Suppressor macrophage (primary cell): ENCODE measurements at places on chromosomes 2 and 18.

DNA sequence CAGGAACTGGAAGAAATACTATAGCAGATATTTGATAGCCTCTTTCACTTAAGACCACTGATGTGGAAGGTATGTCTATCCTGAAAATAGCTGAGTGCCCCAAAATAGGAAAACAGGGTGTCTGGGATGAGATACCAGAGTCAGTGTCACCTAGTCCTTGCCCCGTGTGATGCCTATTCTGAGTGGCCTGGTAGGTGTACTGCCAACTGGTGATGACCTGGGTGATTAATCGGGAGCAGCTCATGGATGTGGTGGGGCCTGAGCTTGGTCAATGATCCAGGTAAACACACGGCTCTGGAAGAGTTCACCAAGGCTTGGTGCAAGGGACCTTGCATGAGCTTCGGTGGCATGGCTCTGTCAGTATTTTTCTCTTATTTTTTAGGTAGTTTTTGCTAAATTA is 95.2 kb downstream of the TANC1 start:
- no peak for DNase-seq

DNA sequence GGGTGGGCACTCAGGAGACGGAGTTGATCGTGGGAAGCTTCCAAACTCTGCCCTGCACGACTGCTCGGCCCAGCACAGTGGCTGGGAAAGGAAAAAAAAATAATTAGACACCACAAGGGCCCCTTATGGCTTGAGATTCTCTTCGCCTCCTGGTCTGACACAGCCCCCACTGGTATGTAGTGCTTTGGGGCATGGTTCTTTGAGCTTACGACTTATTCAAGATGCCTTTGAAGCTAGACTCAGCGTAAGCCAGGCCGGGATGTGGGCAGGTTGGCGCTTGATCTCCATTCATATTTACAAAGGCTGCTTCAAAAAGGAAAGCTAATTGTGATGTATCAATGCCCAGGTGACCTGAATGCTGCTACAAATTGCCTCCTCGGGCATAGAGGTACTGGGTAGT is 50.5 kb downstream of the CXCR4 start:
- no peak for DNase-seq

- DNase-seq = no peak
These were observed 10.0 kb downstream of the KLF11 start for GRCh38 chr2:10053351-10053750.

- peak; percentile 90 for DNase-seq
These were observed 217.0 kb upstream of the DTNA start for GRCh38 chr18:34493099-34493544.

- DNase-seq = peak; percentile 10
These were observed 15.2 kb downstream of the GALNT3 start for GRCh38 chr2:165778653-165779451.

- DNase-seq = no peak
These were observed 84.6 kb upstream of the ZNF532 start for GRCh38 chr18:58780045-58780444.

- DNase-seq = no peak
These were observed 40.7 kb downstream of the SLC9A2 start for GRCh38 chr2:102660070-102660469.

DNA sequence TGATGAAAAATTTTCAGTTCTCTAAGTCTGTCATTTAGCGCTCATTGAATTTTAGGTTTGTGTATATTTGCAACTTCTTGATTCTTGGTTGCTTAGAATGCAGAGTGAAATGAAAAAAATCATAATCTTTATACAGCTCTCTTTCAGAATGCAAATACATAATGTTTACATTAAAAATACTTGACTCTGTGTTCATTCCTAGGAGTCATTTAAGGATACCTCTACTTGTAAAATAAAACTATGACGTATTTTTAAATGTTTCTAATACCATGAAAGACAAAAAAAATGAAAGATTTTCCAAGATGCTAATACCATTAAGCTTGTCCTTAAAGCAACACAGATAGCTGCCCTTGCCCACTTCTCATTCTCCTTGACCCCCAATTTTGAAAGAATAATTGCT is 259.0 kb downstream of the L3MBTL4 start:
- no peak for DNase-seq
